Stimulated activated CD4-positive, alpha-beta T cell treated with anti-CD3 and anti-CD28 coated beads, Interleukin-15, amount 100 ng/mL, for 24 hours (primary cell): ENCODE measurements at places on chromosomes 3 and 15.

- no peak for DNase-seq
These were observed 9.0 kb upstream of the ILDR1 start for GRCh38 chr3:122031123-122031468.

DNA sequence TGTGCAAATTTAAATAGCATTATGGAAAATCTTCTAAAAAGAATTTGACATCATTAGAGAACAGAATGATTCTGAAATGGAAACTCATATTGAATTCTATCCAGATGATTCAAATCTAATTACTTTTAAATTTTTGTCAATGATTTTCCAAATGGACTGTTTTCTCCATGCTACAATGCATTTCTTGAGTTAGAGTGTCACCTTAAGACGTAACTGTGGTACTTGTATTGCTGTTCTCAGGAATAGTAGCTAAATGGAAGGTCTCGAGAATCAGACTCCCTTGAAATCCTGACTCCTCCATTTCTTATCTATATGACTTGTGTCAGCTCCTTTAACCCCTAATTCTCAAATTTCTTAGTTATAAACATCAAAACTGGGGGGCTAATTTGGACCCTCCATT is 102.3 kb downstream of the P2RY1 start:
- no peak for DNase-seq

- DNase-seq: no peak
These were observed 225.0 kb upstream of the P2RY1 start for GRCh38 chr3:152609891-152610290.

GRCh38 chr15:68470049-68470742 is 38.2 kb upstream of the ITGA11 start:
- DNase-seq: no peak

DNA sequence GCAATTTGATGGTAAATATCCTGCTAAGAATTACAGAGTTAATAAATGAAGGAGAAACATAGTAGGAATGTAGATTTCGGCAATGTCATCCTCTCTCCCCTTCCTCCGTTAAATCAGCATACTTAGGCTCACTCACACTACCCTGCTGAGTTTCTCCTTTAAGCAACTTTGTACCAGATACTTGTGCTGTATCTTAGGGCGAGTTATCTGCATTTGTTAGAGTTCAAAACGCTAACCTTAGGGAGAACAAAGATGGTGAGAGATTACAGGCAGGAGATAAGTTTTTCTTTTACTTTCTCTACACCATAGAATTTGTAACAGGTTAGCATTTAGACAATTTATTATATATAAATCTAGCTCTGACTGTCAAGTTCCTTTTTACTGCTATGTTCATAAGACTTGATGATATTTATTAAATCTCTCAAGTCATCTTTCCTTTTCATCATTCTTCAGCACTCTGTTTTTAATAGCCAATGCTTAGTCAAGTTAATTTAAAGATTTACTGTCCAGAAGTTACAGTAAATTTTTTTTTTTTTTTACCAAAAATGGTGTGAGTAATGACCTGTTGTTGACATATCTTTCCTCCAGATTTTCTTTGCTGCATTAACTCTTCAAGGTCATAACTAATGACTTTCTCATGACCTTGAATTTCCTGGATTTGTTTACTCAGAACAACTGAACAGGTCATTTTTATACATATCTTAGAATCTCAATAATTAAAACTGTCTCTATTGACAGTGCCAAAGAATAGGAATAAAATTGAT is 22.2 kb downstream of the SUCNR1 start:
- DNase-seq: no peak

GRCh38 chr3:29226706-29227105 is 54.2 kb upstream of the RBMS3 start:
- no peak for DNase-seq

DNA sequence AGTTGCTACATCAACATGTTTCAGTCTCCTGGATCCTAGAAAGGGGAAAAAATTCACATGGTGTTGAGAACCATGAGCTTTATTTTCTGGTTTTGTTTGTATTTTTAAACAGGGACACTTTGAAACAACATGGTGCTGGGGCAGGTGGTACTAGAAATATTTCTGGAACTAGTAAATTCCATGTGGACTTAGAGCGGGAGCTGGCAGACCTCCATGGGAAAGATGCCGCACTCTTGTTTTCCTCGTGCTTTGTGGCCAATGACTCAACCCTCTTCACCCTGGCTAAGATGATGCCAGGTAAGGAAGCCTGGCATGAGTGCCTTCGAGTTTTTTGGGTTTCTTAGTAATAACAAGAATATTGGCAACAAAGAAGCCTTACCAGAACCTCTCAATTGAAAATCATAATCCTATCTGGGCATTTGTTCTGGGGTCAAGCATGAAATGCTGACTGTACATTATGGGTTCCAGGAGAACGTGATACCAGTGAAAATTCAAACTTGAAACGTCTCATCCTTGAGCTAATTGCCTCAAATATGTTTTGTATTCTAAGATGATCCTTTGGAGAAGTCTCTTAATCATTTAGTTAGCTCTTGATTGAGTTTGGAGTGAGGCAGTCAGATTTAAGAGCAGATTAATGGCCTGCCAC is 7.9 kb downstream of the ALAS1 start:
- no peak for DNase-seq

DNA sequence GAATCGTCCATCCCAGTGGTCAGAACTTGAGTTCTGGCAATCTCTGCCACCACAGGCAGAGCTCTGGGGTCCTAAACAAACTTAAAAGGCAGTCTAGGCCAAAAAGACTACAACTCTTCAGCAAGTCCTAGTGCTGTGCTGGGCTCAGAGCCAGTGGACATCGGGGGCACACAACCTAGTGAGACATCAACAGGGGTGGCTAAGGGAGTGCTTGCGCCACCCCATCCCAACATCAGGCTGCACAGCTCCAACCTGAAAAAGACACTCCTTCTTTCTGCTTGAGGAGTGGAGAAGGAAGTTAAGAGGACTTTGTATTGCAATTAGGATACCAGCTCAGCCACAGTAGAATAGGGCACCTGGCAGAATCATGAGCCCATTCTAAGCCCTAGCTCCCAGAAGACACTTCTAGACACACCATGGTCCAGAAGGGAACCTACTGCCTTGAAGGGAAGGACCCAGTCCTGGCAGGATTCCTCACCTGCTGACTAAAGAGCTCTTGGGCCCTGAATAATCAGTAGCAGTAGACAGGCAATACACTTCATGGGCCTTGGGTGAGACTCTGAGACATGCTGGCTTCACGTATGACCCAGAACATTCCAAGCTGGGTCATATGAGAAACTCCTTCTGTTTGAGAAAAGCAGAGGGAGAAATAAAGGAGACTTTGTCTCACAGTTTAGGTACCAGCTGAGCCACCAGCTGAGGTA is 72.0 kb downstream of the TFDP2 start:
- no peak for DNase-seq

DNA sequence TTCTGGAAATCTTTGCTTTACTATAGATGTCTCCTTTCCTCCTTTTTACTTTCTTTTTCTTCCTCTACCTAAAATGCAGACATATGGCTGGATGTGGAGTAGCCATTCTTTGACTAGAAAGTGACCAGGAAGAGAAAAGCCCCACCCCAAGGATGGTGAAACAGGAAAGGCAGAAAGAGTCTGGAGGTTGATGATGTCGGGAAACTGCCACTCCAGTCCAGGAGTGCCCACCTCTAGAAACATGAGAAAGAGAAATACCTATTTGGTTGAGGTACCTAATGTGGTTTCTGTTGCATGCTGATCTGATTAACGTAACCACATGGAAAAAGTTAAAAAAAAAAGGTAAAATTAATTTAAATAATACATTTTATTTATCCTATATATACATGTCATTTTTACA is 55.2 kb upstream of the SSR3 start:
- DNase-seq: no peak

DNA sequence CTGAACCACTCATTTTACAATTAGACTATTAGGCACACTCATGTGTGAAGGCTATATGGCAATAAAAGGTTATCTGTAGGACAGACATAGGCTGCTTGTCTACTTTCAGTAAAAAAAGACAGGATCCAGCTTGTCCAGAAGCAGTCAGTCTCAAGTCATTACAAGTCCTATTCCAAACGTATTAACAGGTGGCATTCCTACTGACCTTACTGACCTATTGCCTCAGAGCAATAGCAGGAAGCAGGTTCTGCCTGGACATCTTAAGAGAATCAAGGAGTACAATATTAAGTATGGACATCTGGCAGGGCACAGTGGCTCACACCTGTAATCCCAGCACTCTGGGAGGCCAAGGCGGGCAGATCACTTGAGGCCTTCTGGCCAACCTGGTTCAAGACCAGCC is 7.0 kb downstream of the CMTM6 start:
- no peak for DNase-seq

- no peak for DNase-seq
These were observed 325.0 kb downstream of the FOXP1 start for GRCh38 chr3:71258526-71258925.

DNA sequence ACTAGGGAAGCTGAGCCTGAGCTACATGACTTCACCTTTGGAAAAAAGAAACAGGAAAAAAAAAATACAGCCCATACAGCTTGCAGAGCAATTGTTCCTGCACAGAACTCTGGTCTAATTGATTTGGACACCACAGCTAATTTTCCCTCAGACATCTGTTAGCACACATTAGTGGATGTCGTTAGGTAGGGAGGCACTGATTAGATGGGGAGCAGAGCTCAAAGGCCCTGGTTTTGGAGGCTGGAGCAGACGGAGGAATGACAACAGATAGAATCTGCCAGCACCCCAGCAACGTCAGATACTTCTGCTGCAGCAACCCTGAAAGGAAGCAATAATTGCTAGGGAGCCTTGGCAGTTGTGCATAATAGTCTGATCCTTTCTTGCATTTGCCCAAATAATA is 398.9 kb downstream of the LSAMP start:
- DNase-seq: no peak

DNA sequence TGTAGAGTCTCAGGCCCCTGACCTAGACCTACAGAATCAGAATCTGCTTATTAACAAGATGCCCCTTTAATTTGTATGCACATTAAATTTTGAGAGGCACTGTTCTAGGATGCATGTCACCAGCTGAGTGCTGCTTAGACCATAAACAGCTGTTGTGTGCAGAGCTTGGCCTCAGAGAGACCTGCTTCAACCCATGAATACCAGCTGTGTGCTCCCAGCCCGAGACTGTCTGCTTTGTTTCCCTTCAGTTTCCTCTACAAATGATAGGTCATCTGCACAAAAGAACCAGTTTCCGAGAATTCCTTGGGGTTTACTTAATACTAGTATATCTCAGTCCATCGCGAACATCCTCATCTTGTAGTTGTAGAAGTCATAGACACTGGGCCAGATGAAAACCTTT is 158.5 kb upstream of the PFN2 start:
- no peak for DNase-seq

DNA sequence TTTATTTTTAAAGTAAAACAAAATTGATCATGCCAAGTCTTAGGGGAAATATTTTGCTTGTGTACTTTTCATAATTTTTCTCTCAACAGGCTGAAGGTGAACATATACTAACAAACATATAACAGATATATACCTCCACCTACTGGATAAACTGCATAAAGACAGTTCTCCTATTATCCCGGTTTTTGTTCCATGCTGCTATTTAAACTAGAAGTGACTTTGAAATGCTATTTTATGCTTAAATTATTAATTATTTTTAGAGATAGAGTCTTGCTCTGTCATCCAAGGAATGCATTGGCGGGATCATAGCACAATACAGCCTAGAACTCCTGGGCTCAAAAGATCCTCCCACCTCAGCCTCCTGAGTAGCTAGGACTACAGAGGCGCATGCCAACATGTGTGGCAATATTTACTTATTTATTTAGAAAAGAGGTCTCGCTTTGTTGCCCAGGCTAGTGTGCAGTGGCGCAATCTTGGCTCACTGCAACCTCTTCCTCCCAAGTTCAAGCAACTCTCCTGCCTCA is 49.8 kb downstream of the ST3GAL6 start:
- no peak for DNase-seq

DNA sequence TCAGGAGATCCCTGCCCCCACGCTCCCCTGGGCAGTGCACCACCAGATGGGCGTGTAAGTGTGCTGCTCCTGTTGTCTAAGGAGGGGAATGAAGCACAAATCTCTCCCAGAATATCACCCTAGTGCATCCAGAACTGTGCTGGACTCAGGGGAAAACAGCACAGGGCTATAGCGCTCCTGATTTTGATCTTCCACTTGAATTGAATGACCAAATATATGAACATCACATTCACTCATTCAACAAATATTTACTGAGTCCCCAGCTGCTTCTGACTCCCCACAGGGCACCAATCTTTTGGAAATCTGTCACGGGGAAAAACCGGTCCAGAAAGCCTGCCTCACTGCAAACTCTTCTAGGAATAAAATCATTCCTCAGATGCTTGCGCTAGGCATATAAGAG is 2.4 kb downstream of the CPLX3 start:
- DNase-seq: no peak

- no peak for DNase-seq
These were observed 207.5 kb downstream of the ZNF385D start for GRCh38 chr3:21543380-21544075.

DNA sequence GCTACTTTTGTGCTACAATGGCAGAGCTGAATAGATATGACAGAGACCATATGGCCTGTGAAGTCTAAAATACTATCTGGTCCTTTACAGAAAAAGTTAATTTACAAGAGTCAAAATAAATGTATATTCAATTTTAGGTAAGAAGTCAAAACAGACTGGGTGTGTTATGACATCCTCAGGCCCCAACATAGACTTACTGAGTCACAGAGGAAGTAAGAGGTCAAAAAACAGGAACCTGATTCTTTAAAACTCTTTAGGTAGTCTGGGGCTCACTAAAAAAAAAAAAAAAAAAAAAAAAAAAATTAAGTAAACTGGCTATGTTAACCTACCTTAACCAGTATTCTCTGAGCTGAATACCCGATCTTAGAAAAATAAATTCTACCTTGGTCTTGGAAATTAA is 13.1 kb downstream of the DNAAF4 start:
- no peak for DNase-seq

DNA sequence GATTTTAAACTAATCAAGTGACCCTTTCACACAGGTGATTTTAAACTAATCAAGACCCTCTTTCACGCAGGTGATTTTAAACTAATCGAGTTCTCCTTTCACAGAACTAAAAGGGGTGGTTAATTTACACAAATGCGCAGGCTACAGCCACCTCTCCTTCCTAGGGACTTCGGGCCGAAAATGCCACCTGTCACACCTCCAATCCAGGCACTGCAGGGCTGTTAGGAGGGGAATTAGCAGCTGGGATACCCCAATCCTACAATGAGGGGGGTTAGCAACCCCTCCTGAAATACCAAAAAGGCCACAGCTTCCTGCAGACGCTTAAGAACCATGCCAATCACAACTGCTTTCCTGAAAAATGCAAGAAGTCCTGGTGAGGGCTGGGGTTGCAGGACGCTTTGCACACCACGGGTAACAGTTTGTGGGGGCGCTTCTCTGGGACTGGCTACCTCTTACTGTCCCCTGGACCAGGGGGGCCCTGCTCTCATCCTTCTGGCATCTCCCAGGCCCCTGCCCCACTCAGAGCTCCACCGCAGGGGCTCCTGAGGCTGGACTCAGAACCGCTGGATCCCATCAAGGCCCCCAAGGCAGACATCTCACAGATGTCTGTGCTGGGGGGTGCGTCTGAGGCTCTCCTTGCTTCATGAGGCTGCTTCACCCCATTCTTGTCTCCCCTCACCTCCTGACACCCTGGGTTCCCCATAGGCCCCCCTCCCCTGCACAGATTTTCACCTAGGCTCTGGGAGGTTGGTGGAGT is 145.9 kb downstream of the OR4M2 start:
- no peak for DNase-seq

- DNase-seq: no peak
These were observed 147.5 kb downstream of the AKAP13 start for GRCh38 chr15:85527895-85528294.

GRCh38 chr3:196639483-196640296 is at the start of gene NRROS:
TSS of gene NRROS (plus strand) at chr3:196639694. CDS start at chr3:196654540, 14,846 bp downstream.
- DNase-seq: peak; percentile 80

GRCh38 chr3:114762144-114762543 is 384.9 kb downstream of the ZBTB20 start:
- DNase-seq: no peak

GRCh38 chr3:184857099-184857498 is 45.1 kb downstream of the VPS8 start:
- no peak for DNase-seq
